ENCODE measurements at places on chromosomes 11 and 22. TPM values are rescaled to one million over a fixed set of nuclear protein-coding genes. Genes with fewer than 3 reads are reported as not detected.

- DNase-seq: no peak
Observed at GRCh38 chr11:35483131-35483820, 42.1 kb downstream of the PAMR1 start.

GRCh38 chr22:32103658-32104315 is 55.3 kb downstream of the C22orf42 start:
- DNase-seq: no peak

GRCh38 chr22:35218079-35218478 is 39.2 kb upstream of the HMGXB4 start:
- no peak for DNase-seq

GRCh38 chr22:40399621-40400020 is 29.2 kb downstream of the SGSM3 start:
- no peak for DNase-seq

The SLC22A6 gene
- not detected for total RNA-seq

DNA sequence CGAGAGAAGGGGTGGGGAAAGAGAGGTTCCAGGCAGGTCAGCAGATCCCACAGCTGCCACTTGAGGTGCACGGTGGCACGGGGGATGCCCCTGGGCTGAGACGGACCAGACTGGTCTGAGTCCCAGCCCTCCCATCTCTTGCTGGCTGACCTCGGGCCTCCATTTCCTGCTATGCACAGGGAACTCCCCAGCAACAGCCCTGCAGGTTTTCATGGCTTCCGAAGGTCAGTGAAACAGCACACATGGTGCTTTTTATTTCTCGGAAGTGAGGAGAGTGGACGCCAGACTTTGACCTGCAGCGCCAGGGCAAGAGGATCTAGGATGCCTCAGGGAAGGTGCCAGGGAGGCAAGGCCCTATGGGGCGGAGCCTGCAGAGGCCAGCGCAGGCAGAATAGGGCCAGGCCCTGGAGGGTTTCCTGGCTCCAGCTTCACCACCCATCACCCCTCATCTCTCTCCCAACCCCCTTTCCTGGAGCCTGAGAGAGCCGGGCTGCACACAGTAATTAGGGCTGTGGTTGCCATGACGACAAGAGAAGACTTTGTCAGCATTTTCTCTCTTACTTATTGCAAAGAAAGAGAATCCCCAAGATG is 29.5 kb downstream of the SLC22A12 start:
- DNase-seq: peak; percentile 76

DNA sequence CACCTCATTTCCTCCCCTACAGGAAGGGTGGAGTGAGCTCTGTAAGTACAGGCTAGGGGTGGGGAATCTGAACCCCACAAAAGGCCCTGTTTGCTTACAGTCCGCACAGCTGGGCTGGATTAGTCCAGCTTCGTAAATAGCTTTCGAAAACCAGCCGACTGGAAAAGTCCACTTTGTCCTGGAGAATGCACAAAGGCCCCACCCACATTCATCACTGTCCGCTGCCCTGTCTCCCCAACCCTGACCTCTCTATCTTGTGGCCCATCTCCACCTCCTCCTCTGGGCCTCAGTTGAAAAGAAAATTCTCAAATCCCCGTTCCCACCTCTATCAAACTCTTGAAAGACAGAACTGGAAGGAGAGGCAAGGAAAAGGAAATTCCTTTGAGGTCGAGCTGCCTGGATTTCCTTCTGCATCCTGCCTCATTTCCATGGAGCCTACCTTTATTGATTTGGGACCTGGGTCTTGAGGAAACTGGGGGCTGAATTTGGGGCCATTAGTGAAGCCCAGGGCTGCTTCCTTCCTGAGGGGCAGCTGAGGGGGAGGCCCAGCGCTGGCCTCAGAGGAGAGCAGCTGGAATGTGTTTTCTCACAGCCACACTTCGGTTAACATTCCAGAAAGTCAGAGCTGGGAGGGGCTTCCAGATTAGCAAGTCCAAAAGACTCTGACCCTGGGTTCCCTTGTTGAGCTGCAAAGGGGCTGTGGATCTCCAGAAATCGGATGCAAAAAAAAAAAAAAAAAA is 147.6 kb downstream of the FBXO7 start:
- peak; percentile 83 for DNase-seq

The SOX6 gene
- total RNA-seq: 12.8 TPM

DNA sequence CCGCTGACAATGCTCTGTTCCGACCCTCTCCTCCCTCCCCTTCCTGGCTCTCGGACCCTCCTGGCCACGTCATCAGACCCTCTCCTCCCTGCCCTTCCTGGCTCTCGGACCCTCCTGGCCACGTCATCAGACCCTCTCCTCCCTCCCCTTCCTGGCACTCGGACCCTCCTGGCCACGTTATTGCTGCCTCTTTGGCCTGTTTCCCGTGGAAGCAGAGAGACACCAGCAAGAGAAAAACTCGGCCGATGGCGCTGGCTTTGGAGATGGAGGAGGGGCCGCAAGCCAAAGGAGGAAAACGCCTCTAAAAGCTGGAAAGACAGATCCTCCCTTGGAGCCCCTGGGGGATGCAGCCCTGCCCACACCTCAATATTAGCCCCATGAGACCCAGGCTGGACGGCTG is 463.3 kb downstream of the BRD1 start:
- DNase-seq: no peak

- DNase-seq: no peak
Observed at GRCh38 chr22:27318516-27318915, 483.0 kb downstream of the MN1 start.

The ROBO4 gene
- 19.7 TPM for total RNA-seq

The UBASH3B gene
- 11.4 TPM for total RNA-seq

GRCh38 chr11:17768547-17768946 is 34.0 kb downstream of the KCNC1 start:
- no peak for DNase-seq

DNA sequence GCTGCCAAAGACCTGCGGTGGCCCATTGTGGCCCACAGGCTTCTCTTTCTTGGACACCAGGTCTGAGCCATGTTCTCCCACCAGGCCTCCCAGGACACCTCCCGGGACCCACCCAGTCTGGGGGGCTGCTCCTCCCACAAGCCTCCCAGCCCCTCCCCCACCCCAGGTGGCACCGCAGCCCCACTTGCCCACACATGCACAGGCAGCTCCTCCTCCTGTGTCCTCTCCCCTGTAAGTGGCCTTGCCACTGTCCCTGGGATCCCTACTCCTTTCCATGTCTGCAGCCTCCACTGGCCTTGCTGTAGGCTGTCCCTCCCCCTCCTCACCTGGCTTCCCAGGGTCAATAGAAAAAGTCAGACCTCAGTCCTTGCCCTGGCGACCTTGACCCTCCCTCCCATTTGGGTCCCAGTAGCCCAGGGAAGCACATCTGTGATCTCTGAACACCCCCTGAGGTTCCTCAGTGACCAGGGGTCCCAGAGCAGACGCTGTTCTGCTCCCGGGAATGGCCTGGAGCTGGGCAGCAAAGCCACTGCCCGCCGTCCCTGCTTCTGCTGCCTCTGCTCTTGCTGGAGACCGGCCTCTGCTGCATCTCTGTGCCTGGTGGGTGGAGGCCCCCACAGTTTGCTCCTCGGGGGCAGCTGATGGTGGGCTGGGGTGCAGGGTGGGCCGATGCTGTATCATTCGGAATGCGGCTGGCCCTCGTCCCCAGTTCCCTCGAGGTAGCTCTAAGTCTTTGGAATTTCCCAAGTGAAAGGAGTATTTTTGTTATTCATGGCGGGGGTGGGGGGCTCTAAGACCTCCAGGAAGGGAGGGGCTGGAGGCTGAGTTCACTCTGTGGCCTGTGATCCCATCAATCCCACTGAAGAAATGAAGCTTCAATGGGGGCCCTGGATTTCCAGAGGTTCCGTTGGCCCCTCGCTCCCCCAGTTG is 43.6 kb downstream of the ARHGAP8 start:
- no peak for DNase-seq

The STK33 gene
- total RNA-seq: 11.0 TPM

- no peak for DNase-seq
Observed at GRCh38 chr11:112963368-112963955, 2.2 kb downstream of the NCAM1 start.

GRCh38 chr22:49460592-49461281 is 366.9 kb downstream of the BRD1 start:
- no peak for DNase-seq

The NRGN gene
- 0.37 TPM for total RNA-seq

The CYTH4 gene
- 10.8 TPM for total RNA-seq

The FAM111B gene
- total RNA-seq: 25.9 TPM
